ENCODE measurements at places on chromosomes 2 and 18.

DNA sequence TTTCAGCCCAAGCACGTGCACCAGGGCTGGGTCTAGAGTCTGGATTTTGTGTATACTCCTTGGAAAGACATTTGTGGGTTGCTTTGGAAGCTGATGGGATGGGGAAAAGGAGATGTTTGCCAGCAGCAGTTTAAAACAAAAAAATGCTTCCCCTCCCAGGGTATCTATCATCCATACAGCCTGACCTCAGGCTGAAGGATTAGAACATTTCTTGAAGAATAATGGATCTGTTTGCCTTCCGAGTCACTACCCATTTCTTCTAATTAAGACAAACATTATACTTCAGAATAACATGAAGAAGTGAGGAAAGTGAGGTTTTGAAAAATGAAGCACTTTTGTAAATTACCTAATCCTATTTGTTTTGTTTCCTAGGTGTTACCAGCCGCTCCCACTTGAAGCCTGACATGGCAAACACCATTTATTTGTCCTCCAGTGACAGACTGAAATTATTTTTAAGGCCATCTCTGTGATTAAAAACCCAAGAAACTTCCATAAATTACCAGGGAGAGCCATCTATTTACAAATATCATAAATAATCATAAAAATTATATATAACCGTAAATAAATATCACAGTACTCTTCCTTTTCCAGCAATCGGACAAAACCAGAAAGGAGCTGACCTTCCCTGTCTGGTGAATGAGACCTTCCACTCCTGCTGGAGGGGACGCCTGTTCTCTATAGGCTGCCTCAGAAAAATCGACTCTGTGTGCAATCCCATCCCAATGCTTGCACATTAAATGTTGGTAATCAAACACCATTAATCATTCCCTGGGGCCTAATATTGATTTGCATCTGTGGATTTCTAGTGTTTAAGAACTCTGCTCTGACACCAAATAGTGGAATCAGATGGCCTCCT is 106.8 kb downstream of the C1D start:
- DNase-seq: no peak

GRCh38 chr2:111653103-111653624 is 230.8 kb downstream of the ANAPC1 start:
- DNase-seq: no peak

DNA sequence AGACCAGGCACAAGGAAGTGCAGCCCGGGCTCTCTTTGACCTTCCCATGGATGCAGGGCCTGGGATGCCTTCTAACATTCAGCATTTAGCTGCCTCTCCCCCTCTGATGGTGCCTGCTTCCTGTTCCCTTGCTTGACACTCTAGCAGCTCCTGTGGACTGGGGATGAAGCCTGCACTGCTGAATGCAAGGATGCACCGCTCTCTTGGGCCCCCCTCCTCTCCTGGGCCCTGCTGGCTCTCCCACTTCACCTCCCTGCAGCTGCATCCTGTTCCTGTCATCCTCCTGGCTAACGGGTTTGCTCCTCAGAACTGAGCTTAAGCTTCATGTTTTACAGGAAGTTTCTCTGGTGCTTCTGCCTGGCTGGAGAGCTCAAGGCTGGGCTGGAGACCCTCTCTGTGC is 254.1 kb downstream of the TSN start:
- no peak for DNase-seq

DNA sequence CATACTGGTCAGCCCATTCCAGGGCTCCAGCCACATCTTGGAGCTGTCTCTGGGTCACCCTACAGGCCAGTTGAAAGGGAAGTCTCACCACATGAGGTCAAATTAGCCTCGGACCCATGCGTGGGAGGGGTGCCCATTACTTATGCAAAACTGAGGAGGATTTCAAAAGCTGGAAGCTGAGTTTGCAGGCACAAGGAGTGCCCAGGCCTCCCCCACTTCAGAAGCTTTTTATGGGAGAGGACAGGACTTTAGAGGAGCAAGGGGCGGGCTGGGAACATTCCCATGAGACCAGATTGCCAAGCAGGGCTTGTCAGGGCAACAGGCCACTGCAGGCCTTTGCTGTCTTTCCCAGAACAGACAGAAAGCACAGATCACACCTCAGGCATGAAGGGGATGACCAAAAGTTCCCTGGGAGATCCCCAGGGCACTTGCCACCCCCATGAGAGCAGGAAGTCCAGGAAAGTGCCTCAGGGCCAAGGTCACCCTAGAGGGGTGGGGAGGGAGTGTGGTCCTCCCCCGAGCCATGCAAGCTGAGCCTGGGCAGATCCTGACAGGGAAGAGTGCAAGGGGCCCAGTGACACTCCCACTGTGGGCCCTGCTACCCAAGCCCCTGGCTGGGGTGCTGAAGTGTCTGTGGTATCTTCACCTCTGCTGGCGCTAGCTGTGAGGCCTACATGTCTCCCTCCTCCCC is 267.7 kb downstream of the BCL11A start:
- no peak for DNase-seq

DNA sequence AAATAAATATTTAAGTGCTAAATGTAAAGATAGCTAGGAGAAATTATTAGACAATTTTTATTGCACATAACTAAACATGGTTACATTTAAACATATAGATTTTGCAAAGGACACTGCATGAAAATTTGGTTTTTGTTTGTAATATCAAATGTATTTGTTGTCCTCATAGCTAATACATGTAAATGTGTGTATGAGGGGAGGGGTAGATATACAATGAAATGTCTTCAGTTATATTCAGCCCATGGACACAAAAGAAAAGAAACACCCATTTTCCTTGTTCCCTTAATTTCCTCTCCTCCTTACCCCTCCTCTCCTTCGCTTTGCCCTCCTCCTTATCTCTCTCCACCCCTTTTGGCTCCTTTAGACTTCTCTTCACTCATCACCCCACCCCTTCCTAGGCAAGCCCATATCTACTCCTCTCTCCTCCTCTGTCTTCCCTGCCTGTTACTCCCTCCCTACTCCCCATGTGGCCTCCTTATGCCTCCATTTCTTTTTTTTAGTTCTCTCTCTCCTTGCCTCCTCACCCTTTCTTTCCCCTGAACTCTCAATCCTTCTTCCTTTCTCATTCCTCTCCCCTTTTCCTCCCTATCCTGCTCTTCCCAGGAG is 1.4 kb downstream of the COL3A1 start:
- no peak for DNase-seq

DNA sequence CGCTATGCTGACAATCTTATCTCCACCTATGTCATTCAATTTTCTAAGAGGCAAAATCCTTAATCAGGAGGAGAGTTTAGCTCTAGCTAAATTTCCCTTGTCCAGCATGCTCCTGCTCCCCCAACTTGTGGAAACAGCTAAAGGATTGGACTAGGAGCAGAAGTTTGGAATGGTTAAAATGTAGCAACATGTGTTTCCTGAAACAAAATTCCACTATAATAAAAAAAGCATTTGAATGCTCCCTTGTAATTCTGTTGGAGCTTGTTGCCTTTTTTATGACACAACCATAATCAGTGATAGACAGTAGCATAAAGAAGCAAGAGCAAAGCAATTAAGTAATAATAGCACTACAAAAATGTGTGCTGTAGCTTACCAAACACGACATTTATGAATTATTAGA is 6.9 kb downstream of the ACTR3 start:
- DNase-seq: no peak

DNA sequence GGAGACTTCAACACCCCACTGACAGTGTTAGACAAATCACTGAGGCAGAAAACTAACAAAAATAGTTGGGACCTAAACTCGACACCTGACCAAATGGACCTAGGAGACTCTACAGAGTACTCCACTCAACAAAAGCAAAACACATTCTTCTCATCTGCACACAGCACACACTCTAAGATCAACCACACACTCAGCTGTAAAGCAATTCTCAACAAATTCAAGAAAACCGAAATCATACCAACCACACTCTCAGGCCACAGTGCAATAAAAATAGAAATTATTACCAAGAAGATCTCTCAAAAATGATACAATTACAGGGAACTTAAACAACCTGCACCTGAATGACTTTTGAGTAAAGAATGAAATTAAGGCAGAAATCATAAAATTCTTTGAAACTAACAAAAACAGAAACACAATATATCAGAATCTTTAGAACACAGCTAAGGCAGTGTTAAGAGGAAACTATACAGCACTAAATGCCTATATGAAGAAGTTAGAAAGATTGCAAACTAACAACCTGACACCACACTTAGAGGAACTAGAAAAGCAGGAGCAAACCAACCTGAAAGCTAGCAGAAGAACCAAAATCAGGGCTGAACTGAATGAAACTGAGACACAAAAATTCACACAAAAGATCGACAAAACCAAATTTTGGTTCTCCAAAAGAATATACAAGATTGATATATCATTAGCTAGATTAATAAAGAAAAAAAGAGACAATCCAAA is 46.3 kb downstream of the RTTN start:
- DNase-seq: no peak

GRCh38 chr18:74182335-74182734 is 34.0 kb downstream of the TIMM21 start:
- DNase-seq: no peak

DNA sequence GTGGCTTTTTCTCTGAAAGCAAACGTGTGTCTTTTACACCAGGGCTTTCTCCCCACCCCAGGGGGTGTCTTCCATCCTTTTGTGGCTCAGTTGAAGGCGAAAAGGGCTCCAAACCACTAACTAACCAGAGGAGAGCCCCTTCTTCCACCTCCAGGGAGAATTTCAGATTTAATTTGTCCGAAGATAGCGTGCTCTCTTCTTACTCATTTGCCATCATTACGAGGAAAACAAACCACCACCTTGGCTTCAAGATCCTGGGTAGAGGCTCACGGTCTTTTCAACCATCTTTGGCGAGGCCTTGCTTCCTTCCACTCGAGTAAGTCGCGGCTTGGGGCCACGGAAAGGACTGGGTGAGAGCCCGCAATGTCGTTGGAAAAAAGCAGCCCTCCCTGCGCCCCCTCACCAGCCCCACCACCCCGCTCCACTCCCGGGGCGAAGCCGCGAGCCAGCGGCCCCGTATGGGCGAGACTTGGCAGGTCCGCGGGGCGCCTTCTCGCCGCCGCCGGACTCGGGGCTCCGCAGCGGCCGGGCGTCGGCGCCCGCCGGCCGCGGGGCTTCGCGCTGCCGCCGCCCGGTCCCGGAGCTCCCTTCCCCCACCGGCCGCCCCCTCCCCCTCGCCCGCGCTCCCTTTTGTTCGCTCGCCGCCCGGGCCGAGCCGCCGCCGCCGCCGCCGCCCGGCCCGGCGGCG is 1.7 kb upstream of the ZNF532 start:
- no peak for DNase-seq
